ENCODE measurements at places on chromosomes 2 and 18.
A peak's percentile ranks its signal among the peaks of the same experiment; 100 is the strongest.

DNA sequence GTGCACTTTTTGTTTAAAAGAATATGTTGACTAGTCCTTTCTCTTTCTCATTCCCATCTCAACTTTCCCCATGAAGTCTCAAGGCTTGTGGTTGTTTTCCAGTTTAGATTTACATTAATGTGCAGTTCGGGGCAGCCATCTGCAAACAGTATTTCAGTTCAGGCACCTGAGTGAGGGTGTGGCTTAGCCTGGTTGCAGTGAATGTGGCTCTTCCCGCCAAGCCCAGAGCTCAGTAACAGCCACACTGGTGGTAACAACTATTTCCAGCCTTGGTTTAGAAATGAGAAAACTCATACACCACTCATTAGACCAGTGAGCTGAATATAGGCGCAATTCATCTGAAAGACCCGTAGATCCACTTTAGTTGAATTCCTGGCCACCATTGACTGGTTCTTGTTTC is 394.3 kb downstream of the CMPK2 start:
- no peak for DNase-seq

GRCh38 chr2:66364495-66365333 is 70.2 kb upstream of the MEIS1 start:
- no peak for DNase-seq

- DNase-seq: no peak
These were observed 9.6 kb downstream of the TET3 start for GRCh38 chr2:73994178-73994831.

DNA sequence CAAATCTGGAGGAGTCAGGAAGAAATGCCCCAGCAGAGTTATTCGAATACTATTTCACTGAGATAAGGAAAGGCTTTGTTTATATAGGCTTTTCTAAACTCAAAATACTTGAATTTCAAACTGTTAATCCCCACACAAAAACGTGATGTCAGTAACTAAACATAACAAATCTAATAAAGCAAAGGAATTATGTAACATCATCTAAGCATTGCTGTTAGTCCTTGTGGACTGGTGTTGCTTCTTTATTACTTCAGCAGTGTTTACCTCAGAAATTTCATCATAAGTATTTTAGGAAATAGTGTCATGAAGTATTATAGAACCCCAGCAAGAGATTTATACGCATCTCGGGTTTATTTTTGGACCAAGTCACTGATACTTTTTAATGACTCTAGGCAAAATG is 19.7 kb upstream of the SANBR start:
- DNase-seq: no peak

GRCh38 chr2:161745866-161746614 is 121.8 kb downstream of the SLC4A10 start:
- peak; percentile 10 for DNase-seq

DNA sequence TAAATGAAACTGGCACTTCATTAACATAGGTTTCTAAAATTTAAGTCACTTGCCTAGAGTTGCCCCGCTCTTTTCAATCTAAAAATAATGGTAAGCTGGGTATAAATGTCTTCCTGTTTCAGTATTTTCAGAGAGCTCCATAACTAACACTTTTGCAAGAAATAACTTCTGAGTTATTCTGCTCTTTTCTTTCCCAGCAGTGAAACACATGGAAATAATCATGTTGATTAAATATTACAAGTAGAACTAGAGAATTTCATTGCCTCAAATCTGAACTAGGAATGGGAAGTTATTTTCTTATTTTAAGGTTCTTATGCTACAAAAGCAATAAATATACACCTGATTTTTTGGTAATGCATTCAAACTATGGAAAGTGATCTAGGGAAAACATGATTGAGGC is 257.4 kb downstream of the IKZF2 start:
- DNase-seq: no peak

DNA sequence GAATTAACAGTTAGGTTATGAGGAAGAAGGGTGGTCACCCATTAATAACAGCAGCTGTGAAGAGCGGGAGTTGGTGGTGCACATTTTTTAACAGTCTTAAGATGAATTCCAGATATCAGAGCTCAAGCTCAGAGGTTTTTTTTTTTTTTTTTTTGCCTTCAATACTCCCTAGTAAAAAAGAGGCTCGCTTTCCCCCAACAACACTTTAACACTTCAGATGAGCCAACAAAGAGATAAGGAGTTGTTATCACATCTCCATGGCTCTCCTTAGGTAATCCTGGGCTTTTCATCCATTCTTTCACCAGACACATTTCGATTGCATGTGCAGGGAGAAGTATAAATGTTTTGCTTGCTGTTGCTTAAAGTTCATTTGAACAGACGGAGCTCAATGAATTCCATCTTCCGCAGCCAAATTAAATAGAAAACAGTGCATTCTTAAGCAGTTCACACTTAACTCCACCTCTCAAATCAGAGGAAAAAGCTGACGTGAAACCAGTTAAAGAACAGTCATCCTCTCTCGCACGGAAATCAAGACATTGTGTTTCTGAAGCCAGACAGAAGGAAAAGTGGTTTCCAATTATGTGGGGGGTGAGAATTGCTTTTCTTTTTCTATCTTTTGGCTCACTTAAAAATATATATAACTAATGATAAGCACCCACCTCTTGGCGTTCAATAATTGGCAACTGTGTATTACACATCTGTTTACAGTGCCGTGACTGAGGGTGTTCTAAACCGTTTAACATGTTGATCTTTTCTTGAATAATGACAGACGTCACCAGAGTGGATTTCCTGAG is 118.2 kb downstream of the ZNF521 start:
- DNase-seq: no peak

DNA sequence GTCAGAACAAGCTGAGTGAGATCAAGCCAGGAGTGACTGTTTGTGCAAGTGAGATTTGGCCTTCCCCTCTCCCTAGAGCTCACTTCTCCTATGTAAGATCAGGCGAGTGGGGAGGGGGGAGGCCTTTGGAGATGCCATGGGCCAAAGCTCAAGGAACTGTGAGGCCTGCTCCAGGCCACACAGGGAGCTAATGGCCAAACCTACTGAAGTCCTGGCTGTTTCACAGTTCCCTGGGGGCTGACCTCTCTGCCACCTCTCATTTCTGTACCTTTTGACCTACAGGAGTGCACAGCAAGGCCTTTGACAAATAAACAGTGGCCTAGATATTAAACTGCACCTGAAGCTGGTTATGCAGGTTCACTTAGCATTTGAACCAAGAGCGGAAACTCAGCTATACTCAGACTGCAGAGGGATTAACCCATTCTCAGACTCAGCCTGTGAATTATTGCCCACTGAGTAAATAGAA is 235.0 kb upstream of the NT5C1B start:
- DNase-seq: no peak

DNA sequence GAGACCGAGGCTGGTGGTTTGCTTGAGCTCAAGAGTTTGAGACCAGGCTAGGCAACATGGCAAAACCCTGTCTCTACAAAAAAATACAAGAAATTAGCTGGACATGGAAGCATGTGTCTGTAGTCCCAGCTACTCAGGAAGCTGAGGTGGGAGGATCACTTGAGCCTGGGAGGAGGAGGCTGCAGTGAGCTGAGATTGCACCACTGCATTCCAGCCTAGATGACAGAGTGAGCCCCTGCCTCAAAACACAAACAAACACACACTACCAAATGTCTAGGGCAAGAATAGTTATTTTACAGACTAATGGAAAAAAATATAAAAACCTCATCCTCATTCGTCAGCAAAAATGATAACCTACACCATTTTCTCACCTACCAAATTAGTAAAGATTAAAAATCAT is 15.3 kb downstream of the BUB1 start:
- DNase-seq: no peak

GRCh38 chr18:41326311-41326710 is 628.7 kb upstream of the PIK3C3 start:
- DNase-seq: no peak

GRCh38 chr18:49920731-49921130 is 107.4 kb upstream of the ACAA2 start:
- DNase-seq: no peak

DNA sequence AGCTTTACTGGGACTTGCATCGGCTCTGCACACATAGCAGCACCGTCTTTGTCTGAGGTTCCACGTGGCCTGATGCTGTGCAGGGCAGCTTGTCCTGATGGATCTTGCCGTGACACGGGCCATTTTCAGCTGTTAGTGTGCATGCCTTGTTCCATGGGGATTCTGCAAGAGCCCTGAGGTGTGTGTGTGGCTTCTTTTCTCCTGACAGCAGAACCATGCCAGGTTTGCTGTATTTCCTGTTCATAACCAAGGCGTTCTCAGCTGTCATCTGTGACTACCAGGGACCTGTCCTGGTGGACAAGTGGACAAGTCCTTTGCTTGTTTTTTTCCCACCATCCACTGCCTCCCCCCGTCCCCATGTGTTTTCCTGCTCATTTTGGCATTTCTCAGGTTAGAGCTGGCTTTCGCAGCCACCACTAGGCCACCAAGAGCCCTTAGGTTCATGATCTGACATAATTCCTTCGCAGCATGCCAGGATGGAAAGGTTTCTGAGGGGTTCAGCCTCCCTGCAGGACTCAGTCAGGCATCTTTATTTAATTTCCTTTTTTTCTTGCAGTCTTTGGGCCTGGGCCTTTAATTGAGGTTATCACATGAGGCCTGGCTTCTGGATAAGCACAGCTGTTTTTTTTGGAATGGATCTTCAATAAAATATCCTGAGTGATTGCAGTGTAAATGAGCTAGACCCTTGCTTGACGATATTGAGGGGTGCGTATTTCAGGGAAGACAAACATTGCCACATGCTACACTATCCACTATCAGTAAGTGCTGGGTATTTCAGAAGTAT is 139.4 kb downstream of the NCK2 start:
- no peak for DNase-seq

- no peak for DNase-seq
These were observed 32.4 kb upstream of the ATL2 start for GRCh38 chr2:38409156-38410102.

DNA sequence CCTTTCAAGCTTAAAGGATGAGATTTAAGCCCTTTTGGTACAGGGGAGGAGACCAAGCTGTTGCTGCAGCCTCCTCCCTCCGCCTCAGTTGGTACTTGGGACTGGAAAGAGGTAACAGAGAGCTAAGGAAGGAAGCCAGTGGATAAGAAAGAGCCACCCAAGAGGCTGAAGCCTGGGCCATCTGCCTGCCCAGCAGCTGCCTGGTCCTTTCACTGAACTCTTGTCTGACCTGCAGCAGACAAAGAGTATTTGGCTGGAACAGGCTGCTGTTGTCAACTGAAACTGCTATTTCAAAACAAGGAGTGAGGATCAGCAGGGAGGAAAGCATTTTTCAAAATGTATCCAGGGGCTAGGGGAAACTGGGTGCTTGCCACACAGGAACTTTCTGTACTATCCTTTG is 30.3 kb downstream of the TNS1 start:
- no peak for DNase-seq

DNA sequence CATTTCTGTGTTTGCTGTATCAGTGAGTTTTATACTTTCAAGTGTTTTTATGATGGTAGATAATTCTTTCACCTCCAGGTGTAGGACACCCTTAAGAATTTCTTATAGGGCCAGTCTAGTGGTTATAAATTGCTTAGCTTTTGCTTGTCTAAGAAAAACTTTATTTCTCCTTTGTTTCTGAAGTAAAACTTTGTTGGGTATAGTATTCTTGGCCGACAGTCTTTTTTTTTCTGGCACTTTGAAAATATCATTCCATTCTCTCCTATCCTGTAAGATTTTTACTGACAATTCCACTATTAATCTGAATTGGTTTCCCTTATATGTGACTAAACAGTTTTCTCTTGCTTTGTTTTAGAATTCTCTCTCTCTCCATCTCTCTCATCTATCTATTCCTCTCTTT is 118.7 kb upstream of the LRRTM4 start:
- no peak for DNase-seq

DNA sequence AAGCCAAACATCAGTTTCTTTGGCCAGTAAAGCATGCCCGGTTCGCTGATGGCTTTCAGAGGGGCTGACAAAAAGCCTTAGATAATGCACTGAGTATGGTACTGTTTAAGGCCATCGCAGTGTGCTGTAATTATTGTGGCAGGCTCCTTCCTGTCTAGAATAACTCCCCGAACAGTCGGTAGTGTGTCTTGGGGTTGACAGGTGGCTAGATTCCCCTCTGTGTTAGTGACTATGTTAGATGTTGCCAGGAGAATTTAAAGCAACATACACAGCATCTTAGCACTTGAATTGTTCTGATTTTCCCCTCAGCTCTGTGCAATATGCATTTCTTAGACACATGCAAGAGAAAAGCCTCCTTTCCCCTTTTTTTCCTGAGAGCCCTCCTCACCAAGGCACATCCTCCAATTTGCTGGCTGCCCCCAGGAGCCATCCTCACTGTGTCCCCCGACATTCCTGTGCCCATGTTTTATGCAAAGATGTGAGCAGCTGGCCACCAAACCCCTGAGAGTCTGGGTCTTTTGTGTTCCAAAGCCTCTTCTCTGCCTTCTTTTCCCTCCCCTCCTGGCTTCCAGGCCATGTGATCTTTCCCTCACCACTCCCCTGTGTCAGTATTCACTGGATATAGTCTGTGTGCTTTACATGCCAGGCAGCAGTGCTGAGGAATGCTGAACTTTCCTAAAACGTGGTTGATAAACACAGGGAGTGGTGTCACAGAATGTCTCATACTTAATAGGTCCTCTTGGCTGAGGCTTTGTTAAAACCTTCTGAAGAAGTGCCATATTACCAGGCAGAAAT is 331.5 kb downstream of the HRH4 start:
- peak; percentile 51 for DNase-seq

DNA sequence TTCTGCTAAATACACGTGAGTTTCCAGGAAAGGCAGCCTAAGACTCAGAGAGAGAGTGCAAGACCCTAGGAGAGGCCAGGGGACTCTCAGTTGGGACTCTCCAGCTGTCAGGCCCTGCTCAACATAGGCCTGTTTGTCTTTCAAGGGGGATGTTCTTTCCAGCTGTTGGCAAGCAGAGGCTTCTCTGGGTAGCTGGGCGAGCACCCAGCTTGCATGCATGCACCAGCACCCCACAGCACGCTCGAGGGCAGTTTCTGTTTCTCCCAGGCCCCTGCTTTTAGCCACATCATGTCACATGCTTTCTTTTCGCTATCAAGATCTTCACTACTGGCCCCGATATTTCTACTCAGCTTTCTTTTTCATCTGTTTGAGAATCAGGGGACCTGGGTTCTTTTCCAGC is 479.3 kb upstream of the HS6ST1 start:
- no peak for DNase-seq

- DNase-seq: no peak
These were observed 5.7 kb upstream of the MARCO start for GRCh38 chr2:118936306-118936705.

GRCh38 chr2:241195506-241196130 is 7.1 kb downstream of the ANO7 start:
- no peak for DNase-seq

DNA sequence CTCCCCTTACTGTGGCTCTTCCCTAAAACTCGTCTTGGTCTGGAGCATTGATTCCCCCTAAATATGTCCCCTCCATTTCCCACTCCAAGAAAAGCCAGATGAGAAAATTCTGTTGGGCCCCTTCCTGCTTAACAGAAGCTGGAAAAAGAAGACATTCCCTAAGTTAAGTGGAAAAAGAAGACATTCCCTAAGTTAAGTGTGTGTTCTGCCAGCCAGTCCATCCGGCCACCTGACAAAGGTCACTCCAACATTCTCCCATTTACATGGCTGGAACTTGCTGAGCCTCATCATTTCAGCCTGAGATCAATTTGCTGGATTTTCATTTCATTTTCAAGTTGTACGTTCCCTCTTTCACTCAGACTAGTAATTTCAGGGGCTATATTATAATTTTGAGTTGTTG is 52.0 kb downstream of the LYPD1 start:
- DNase-seq: no peak

GRCh38 chr2:238784671-238785527 is 63.0 kb upstream of the TWIST2 start:
- DNase-seq: peak; percentile 27

GRCh38 chr18:50973367-50974126 is 5.7 kb downstream of the ELAC1 start:
- no peak for DNase-seq

Data from NCI-H2081 (cell line).